ENCODE measurements at places on chromosomes 5 and 9.

- DNase-seq, result no peak
Measured at GRCh38 chr5:5270161-5270560, 130.0 kb downstream of the ADAMTS16 start.

GRCh38 chr5:73122875-73123810 is 2.8 kb downstream of the TMEM171 start:
- no peak for DNase-seq

DNA sequence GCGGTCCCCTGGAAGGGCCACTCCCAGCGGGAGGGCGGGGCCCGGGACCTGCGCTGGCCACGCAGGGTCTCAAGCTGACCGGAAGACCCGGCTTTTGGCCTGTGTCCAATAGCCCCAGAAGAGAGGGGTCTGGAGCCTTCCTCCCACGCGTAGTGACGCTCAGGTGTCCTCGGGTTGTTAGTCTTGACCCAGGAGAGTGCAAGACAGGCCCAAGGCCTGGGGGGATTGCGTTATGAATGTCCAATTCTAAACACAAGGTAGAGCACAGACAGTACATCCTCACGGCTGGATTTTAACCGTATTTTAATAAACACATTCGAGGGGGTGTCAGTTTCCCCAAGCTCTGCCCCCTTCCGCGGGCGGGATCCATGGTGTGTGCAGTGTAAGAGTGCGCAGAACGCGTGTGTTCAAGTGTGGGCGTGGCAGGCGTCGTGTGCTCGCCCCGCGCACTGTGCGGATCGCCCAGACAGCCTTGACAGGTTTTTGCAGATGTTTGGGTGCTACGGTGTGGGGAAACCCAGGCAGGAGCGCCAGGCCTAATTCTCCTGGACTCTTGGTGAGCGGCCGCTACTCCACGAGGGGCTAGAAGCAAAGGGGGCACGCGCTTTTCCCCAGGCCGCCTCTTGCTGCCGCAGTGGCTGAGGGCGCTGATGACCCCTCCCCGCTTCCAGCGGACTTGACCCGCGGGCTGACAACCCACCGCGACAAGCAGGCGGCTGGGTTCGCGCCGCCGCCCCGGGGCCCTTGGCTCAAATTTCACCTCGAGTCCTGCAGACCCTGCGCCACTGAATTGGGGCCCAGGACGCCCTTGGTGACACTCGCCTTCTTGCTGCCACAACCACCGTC is 6.1 kb upstream of the DMRT3 start:
- DNase-seq, result no peak

DNA sequence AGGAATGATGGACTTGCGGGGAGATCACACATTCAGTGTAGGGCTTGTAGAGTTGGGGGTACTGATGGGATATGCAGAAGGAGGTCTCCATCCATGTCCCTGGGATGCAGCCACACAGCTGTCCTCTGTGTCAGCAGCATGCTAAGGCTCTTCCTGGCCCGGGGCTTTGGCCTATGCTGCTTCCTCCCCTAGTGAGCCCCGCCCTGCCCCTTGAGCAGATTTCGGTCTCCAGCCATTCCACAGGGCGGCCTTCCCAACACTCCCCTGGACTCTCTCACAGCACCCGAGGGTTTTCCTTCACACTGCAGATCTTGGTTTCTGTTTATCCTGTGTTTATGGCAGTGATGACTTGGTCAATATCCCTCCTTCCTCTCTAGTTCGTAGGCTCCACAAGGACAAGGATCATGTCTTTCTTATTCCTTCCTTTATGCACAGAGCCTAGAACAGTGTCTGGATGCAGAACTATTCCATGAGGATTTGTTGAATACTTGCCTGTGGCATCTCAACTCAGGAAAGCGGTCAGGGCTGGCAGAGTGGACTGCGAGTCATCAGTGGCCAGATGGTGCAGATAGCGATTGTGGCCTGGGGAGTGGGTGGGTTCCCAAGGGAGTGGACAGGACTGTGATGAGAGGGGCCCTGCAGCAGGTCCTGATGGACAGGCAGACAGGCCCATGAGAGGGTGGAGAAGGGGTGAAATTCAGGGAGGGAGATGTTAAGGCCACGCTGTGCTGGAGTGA is 114.2 kb downstream of the RGS3 start:
- DNase-seq, result no peak

- no peak for DNase-seq
Measured at GRCh38 chr5:178465861-178466288, 124.3 kb downstream of the COL23A1 start.

DNA sequence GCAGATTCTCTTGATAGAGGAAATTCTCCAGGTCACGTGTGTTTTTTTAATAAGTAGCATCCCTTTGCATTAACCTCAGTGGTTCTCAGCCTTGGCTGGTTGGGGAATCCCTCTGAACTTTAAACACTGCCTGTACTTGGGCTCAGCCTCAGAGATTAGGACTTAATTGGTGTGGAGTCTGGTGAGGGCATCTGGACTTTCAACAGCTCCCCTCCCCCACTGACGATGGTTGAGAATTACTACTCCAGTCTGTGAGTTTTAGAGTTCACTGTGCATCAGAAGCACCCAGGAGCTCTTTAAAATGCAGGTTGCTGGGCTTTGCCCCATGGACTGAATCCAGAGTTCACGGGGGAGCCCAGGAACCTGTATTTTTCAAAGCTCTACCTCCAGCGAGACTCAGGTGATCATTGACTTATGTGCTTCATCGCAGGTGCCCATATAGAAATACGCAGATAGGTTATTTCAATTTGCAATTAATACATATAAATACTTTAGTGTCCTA is 71.4 kb downstream of the DAPK1 start:
- DNase-seq, result no peak

DNA sequence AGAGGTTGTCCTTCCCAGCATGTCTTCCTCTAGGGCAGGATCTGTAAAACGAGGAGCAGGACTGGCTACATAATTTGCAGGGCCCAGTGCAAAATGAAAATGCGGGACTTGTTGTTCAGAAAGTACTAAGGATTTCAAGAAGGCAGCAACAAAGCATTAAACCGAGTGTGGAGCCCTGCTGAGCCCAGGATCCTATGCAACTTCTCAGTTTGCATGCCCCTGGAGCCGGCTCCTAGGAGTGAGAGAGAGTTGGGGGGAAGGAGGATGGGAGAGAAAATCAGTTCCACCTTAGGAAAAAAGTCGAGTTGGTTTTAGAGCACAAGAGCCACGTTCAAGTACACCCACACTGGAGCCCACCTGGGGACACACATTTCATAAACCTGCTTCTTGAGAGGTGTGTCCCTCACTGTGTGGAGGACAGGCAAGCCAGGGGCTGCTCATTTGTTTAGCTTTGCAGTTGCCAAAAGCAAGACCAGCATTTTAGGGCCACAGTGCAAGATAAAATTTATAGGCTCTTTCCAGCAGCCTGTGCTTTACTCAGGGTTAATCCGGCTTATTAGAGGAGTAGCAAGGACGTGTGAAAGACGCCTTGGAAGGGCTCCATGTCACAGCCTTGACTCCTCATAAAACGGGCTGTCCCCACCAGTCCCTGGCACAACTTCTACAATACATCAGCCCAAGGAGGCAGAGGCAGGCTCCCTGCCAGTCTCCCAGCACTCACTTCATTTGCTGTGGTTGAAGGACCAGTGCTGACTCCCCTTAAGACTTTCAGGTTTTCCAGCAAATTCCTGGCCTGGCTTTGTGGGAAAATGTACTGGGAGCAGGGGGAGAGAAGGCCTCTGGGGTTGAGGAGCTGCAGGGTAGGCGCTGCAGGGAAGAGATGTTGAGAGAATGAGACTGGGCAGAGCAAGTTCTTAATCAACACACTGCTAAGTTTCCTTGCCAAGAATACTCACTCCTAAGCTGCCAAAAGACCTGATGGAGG is 159.7 kb upstream of the SEMA6A start:
- no peak for DNase-seq

DNA sequence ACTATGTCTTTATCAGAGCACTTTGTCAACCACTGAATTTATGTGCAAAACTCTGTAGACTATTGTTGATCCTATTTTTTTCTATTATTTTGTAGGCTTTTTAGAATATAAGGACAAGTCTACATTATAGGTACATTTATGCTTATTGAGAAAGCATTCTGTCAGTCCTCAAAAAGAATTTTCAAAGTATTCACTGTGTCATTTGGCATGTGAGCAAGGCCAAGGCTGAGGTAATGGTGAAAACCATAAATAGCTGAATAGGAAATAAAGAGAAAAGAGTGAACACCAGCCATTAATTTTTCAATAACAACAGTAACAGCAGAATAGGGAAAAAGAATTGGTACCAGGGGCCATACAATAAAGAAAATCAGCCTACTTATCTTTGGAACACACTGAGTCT is 21.0 kb downstream of the SKIC3 start:
- DNase-seq, result no peak

- no peak for DNase-seq
Measured at GRCh38 chr9:120438836-120439546, 141.0 kb downstream of the CDK5RAP2 start.

DNA sequence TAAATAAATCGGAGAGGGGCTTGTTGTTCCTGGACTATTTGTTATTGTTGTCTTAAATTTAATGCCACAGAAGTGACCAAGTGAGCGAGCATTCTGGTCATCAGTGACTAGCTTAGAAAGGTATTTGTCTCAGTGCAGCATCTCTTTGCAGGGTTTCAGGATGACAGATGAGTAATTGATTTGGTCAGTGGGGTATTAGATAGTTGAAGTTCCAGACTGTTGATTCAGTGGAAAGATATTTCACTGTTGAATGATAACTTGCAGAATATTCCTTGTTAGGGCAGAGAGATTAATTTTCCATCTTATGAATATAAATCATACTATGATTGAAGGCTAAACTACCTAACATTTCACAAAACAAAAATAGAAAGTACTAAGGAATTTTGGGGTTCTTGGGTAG is 122.4 kb downstream of the TRIO start:
- no peak for DNase-seq

DNA sequence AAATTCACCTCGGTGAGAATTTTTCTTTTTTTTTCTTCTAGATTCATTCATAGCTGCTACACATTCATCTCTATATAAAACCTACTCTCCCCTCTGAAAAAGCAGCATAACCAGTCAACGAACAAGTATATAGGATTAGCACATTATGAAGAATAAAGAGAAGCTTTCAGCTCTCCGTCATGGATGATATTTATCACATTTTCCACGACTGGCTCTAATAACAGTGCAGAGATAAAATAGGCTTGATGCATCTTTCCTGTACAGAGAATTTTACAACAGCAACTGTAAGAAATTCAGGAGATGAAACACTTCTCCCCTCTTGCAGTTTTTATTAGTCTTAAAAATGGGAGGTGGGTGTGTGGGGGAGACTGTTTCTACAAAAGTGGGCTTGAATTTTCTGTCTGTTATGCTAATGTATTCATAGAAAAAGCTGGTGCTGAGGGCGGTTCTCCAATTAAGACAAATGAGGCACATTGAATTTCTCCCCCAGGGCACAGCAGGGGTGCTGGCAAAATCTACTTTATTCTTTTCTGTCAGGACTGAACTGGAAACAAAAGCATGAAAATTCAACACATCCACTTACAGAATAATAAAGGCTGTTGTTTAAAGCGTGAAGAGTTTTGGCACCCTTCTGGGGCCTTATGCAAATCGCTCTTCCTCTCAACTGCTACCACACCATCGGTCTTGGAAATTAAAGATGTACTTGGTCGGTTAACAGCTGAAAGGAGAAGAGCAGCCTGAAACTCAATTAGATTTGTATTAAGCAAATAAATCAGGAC is 233.9 kb upstream of the ZNF608 start:
- DNase-seq, result no peak

DNA sequence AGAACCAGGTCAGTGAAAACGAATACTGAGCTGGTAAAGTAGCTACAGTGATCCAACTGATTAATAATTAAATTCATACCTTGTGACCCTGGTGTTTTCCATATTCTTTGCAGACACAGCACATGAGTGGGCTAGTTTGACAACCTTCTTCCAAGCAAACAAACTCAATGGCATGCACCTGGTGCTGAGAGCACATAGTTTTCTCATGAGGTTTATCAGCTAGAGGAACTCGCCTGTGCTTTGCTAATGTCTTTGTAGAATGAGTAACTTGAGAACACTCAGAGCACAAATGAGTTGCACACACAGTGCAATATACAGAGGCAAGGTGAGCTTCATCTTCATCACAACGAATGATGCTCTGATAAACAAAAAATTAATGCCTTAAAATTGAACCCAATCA is 12.6 kb downstream of the TRIM23 start:
- no peak for DNase-seq

DNA sequence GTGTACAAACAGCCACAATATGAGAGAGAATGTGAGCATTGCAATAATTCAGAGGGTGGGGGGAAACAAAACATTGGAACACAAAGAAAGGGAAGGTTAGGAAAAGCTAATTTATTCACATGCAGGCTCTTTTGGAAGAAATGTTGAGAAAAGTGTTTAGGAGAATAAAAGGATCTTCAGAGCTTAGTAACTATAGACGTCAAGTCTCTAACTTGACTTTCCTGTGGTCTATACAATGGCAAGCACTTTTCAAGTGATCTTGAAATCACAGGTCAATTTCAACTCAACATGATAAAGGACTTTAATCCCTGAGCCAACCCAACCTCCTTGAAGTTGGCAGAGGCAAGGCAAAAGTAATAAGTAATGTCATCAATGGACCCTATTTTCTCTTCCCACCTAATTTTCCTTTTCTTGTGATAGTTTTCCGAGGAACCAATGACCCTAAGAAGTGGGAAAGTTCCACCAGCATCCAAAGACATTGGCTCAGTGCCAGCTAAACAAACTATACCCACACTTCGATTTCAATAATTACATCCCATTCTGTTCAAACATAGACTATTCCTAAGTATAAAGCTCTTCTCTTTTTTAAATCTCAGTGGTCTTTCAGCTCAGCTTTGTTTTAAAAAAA is 23.7 kb downstream of the RFK start:
- DNase-seq, result no peak

DNA sequence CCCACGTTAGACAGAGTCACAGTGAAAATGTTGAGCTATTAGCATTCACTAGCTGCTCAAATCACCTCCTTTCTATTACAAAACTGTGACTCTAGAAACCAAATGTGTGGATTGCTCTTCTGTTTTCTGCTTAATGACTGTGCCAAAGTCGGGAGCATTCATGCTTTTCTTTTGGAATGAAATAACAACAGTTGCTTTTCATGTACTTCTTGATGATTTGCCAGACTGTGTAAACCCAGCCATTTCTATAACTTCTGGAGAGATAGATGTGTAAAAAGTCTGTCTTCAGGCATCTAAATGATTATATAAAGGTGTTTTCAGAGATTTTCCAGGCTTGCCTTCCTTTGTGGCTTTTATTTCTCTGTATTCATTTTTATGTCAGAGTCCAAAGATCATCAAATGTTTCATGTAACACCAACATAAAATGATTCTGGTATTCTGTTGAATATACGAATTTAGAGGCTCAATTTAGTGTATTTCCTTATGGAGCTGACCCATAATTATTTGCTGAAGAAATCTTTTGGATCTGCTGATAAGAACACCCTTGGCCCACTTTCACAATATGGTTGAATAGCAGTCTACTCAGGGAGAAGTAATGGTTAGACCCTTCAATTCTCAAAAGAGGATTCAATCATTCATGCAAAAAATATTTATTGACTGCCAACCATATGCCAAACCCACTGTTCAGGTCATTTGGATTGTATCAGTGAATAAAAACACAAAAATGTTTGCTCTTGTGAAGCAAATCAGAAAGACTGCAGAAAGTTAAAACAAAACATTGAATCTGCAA is 581.2 kb downstream of the CDH18 start:
- no peak for DNase-seq
